Activated CD4-positive, alpha-beta T cell treated with anti-CD3 and anti-CD28 coated beads, Interleukin-2, amount 50 U/mL, for 1 hour (primary cell): ENCODE measurements at places on chromosomes 1 and 21.

DNA sequence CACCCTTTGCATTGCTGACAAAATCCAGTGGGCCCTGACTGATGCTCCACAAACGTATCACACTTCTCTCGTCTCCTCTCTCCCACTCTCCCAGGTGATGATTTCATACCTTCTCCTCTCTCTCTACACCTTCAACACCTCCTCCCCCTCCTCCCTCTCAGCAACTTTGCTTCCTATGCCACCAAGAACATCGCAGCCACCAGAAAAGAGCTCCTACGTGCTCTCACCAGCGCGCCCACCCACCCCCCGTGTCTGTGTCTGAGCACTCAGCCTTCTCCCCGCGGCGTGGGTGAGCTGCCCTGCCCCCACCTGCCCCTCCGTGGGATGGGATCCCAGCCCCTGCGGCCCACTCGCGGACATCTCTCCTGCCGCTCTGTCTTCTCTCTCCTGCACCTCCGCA is 55.1 kb upstream of the COX20 start:
- no peak for DNase-seq

GRCh38 chr1:61175976-61176375 is 93.6 kb downstream of the NFIA start:
- DNase-seq: no peak

GRCh38 chr1:87556326-87556725 is 227.6 kb downstream of the LMO4 start:
- DNase-seq: no peak

- DNase-seq: no peak
These were observed 6.7 kb upstream of the TIE1 start for GRCh38 chr1:43293896-43294760.

DNA sequence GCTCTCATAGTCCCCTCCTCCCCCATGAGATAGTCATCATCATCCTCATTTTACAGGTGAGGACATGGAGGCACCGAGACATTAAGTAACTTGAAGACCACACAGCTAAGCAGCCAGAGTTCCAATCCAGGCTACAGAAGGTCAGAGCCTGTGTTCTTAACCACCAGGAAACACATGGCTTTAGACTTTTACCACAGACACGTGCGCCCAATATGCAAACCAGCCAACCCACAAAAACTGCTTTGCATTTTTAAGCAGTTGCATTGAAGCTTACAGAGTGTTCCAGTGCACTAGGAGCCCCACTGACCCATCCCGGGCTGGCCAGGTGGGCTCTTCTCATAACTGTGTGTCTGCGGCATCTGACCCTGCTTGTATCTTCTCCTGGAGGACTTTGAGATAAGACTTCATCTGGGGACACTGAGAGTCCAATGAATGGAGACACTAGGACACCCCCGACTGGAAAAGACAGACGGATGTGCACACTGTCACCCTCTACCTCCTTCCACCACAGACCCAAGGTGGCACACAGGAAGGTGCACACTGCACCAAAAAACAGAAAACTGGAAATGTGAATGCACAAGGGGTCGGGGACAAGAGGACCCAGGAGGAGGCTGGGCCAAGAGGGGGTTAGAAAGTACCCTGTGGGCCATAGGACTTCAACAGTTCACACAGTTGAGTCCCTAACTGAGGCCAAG is 56.4 kb downstream of the ETS2 start:
- no peak for DNase-seq

GRCh38 chr1:34695580-34695979 is 59.3 kb upstream of the GJB5 start:
- DNase-seq: no peak

DNA sequence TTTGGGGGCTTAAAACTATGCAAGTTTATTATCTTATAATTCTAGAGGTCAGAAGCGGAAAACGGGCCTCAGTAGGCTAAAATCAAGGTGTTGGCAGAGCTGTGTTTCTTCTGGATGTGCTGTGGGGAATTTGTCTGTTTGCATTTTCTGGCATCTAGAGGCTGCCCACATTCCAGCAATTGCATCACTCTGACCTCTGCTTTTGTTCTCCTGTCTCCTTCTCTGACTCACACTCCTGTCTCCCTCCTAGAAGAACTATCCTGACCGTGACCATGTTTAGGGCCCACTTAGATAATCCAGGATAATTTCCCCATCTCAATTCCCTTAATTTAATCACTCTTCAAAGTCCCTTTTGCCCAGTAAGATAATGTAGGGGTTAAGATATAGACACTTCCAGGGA is 127.4 kb upstream of the DEPDC1 start:
- no peak for DNase-seq

DNA sequence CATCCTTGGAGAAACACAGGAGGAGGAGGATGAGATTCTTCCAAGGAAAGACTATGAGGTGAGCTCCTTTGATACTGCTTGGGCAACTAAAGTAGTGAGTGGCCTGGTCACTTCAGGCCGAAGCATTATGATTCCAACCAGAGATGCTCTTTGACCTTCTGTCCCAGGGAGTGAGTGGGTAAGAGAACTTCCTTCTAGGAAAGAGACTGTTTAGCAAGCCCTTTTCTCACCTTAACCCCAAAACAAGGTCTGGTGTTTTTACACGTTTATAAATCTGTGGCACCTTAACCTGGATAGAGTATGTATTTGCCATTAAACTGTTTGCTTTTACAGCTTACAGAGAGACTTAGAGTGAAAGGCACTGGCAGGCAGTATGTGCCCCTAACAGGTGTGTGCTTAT is 1.1 kb downstream of the CLCN6 start:
- DNase-seq: no peak

GRCh38 chr1:13782634-13783360 is 82.8 kb downstream of the PRDM2 start:
- DNase-seq: no peak

DNA sequence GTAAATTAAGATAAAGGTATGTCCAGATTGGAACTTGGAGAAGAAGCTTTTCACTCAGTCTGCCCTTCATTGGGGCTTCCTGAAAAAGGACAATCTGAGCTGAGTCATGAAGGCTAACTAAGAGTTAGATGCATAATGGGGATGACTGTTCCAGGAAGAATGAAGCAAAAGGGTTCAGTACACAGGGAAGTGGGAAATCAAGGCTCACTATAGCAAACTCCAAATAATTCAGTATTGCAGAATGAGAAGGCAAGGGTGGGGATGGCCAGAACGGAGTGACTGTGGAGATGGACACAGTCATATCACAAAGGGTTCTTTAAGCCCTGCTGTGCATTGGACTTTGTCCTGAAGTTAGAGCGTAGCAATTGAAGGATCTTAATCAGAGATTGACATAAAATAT is 158.3 kb downstream of the FGGY start:
- DNase-seq: no peak

DNA sequence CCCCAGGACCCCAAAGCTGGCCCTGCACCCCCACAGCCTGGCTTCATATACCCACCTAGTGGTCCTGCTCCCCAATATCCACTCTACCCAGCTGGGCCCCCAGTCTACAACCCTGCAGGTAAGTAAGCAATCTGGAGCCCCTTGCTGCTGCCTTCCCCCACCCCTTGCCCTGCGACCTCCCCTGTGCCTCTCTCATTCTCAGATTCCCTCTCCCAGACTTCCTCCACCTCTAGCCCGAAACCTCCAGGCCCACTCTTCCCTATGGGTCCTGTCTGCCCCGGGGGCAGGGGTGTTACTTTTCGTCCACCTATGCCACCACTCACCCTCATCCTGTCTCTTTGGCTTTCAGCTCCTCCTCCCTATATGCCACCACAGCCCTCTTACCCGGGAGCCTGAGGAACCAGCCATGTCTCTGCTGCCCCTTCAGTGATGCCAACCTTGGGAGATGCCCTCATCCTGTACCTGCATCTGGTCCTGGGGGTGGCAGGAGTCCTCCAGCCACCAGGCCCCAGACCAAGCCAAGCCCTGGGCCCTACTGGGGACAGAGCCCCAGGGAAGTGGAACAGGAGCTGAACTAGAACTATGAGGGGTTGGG is 2.9 kb downstream of the SHISA4 start:
- DNase-seq: no peak

DNA sequence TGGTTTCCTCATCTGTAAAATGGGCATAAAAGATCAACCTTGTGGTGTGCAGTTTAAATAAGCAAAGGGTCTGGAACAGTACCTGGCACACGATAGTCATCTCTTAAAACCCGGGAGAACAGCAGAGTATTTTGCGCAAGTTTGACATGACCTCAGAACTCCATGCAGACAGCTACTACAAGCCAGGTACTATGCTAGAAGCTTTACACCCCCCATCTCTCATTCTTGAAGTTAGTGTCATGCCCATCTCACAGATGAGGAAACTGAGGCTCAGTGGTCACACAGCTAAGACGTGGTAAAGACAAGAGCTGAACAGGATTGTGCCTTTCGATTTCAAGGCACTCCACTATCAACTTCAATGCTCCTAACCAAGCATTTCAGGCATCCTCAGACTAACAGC is 78.7 kb downstream of the CAPZB start:
- no peak for DNase-seq

GRCh38 chr1:204544321-204544720 is 28.1 kb downstream of the MDM4 start:
- DNase-seq: no peak

DNA sequence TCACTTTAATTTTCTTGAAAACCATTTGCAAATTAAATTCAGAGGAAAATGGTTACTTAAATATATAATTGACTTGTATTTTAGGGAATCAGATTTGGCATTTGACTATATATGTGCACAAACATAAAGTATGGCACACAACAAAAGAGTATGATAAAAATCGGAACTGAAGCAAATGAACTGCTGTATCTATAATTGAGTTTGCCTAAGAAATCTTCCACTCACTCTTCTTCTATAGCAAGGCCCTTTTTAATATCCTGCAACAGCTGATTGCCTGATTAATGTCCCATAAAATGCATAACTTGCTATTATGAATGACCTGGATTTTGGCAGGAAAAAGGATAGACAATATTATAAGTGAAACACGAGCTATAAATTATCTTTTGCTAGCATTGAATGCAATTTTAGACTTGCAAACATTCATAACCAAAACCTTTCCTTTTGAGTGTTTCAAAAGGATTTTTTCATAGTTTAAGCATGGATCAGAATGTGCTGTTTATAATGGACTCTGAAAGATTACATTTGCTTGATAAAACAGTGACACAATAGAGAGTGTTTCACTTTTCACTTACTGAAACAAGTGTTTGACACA is 2204.3 kb downstream of the MRPL39 start:
- DNase-seq: no peak

DNA sequence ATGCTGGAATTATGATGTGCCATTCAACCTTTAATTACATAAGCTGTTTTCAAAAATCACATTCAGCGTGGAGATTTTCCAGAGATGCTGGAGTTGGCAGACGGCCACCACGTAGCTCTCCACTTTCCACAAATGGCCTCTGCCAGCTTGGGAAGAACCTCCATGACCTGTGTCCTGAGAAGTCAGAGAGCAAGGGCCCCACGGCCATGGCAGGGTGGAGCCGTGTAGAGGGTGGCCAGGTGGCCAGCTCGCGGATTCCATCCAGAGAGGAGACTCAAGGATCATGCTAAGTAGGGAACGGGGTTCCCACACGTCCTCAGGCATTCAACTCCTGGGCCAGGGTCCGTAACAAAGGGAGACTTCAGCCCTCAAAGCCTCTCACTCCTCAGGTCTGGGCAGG is 1.3 kb upstream of the GALE start:
- no peak for DNase-seq

GRCh38 chr21:41067709-41068108 is 100.3 kb upstream of the BACE2 start:
- DNase-seq: no peak

GRCh38 chr1:153610334-153610733 is 2.6 kb downstream of the S100A16 start:
- DNase-seq: no peak

- no peak for DNase-seq
These were observed 154.9 kb downstream of the MAGI3 start for GRCh38 chr1:113545210-113545609.

- DNase-seq: no peak
These were observed 23.4 kb upstream of the TARDBP start for GRCh38 chr1:10989095-10989494.

- no peak for DNase-seq
These were observed 79.7 kb downstream of the POFUT2 start for GRCh38 chr21:45207839-45208626.

- no peak for DNase-seq
These were observed 753.1 kb downstream of the NCAM2 start for GRCh38 chr21:21751286-21751685.

GRCh38 chr1:111738133-111738435 is 1.1 kb downstream of the INKA2 start:
- peak; percentile 37 for DNase-seq

- DNase-seq: no peak
These were observed 17.7 kb downstream of the COL6A2 start for GRCh38 chr21:46115441-46116188.

DNA sequence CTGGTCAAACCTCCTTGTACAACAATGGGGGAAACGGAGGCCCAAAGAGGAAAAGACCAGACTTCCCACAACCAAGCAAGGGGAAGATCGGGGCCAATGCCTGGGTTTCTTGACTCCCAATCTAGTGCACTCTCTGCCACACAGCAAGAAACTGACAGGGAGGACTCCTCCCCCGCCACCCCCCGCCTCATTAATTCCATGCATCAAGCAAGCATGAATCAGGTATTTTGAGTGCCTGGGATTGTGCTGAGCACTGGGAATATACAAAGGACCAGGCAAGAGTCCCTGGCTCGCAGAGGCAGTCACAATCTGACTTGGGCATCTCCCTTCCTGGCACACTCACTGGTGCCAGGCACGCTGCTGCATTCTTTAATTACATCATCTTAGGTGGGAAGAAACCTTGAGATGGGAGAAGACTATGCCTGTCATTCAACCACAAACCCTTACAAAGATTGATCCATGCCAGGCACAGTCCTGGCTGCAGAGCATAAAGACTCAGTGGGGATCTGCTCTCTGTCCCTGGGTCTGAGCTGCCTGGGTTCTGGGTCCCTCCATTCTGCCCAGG is 4.4 kb upstream of the KCNC4 start:
- DNase-seq: no peak
